ENCODE measurements at places on chromosomes 16 and 17.

DNA sequence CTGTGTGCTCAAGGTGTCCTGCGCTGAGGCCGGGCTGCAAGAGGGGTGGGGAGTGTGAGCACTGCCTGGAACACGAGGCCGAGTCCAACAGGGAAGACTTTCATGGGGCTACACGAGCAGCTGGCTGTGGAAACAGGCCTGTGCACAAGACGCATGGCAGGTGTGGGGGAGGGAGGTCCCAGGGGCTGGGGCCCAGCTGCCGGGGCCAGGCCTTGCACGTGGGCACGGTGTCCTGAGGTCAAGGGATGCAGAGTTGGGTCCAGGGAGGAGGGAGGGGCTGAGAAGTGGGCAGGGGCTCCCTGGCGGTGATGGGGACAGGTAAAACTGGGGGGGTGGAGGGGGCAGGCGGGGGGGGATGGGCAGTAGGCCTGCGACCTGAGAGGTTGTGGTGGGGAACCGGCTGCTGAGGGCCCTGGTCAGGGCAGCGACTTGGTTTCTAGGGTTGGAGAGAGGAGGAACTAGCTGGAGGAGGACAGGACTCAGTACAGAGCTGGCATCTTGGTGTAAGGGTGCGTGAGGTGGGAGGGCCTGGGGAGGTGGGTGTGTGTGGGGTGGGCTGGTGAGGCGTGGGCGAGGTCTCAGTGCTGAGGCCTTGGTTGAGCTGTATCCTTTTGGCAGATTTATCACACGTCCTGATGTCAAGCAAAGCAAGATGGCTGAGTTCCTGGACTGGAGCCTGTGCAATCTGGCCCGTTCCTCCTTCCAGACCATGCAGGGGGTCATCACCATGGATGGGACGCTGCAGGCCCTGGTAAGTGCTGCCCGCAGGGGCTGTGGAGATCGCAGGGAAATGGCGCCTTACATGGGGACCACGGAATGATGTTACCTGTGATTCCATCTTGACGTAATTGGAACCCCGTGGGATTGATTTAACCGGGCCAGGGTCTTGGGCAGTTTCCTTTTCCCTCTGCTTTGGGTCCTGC, 29.4 kb downstream of the TBCD start:
- no peak for DNase-seq

GRCh38 chr17:31494259-31495021, 103.0 kb downstream of the RAB11FIP4 start:
- peak; percentile 60 for DNase-seq

- no peak for DNase-seq
These were observed 3.3 kb downstream of the CDH15 start for GRCh38 chr16:89174877-89175276.

- DNase-seq: no peak
These were observed 57.0 kb upstream of the CLEC19A start for GRCh38 chr16:19228575-19228974.

DNA sequence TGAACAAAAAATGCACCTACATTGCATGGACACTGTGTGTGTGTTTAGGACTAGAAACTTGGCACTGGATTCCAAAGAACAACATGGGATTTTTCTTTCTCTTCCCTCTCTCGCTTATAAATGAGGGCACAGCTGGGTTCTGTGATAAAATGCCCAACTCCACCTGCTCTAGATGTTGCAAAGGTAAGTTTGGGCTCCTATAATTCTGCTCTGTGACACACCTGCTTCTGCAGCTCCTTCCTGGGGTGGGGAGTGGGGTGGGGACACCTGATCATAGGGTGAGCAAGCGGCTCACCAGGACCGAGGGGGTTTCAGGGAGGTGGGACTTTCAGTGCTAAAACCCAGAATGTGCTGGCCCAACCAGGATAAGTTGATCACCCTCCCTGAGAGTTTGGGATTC, 104.3 kb downstream of the AXIN2 start:
- DNase-seq: no peak

- no peak for DNase-seq
These were observed 60.8 kb downstream of the ABCC1 start for GRCh38 chr16:16010194-16010593.
